Dorsolateral prefrontal cortex (tissue), 122 donors: ENCODE measurements at places on chromosomes 4 and X.

DNA sequence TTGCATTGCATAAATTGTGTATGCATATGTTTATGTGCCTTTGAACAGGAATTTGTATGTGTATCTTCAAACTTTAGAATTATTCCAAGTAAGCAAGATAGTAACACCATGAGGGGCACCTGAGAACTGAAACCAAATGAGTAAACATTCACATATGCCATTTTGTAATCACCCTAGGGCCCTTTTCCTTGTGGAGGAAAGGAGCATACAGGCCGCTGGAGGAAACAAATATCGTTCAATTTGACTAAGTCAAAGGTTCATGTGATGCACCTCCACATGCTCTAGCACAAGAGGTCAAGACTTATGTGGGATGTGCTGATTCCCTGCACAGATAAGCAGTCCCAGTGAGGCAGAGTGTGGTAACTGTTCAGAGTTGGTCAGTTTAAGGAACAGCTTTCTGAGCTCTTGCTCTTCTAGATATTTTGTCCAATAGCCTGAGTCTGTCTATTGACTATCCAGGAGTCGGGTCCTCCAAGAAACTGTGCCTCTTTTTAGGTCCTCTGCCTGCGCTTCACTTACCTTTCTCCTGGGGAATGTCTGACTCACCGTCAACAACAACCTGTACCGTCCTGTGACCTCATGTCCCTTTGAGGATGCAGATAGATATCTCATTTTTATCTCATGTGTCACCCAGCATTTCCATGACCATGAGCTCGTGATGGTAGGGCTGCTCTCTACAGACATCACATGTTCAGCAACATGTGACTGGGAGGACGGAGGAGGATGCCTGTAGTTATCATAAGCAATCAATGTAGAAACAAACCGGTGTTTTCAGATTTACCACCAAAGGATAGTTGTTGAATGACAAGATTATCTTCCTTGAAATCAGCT, 196.9 kb downstream of the NWD2 start:
- no peak for DNase-seq

DNA sequence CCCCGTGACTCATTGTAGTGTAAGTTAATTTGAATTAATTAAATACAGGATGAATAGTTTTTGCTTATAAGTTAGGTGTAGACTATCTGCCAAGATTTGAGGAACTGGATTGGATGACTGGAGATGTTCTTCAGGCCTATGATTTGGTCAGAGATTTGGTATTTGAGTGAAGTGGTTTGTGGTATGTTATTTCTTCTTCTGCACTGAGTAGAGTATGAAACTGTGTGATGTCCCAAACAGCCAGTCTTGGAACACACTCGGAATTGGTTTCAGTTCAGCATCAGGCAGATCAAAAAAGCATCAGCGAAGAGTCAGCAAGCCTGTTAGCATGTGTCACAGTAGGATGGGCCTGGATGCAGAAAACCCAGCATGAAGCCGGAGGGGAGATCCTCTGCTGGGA, 294.1 kb downstream of the ARHGAP10 start:
- DNase-seq, result no peak

DNA sequence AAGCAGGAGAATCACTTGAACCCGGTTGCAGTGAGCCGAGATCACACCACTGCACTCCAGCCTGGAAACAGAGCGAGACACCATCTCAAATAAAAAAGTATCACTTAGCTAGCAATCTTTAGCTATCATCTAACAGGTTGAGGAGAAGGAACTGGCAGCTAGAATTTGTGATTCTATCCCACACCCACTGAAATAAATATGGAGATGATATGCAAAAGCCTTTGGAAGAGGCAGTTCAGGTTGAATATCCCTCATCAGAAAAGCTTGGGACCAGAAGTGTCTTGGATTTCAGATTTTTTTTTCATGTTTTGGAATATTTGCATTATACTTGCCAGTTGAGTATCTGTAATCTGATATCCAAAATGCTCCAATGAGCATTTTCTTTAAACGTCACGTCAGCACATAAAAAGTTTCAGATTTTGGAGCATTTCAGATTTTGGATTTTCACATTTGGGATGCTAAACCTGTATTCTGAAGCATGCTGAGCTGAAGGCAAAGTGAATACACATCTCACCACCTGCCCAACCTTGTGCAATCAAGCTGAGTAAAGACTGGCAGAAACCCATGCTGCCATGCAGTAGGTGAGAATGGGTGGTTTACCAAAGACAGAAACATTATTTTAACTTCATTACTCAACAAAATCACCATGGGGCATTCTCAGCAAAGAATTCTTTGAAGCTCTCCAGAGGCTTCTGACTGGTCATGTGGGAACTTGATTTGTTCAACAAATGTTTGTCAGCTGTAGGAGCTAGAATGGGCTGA, 159.3 kb downstream of the SH3KBP1 start:
- no peak for DNase-seq

- DNase-seq, result no peak
Observed at GRCh38 chr4:88188738-88189417, 30.4 kb upstream of the ABCG2 start.
